Sigmoid colon (tissue), 7 donors: ENCODE measurements at places on chromosomes 2 and 18. TPM values are rescaled to one million over a fixed set of nuclear protein-coding genes. Genes with fewer than 3 reads are reported as not detected.

GRCh38 chr2:108215794-108216211, 24.0 kb upstream of the SULT1C3 start:
- no peak for DNase-seq

BOLL gene
- total RNA-seq: not detected

ALK gene
- 1.2 TPM for total RNA-seq

GRCh38 chr18:21110713-21111345, 784 bp downstream of the ROCK1 start:
- peak; percentile 74 for DNase-seq

GRCh38 chr2:40197121-40197520, 254.8 kb downstream of the SLC8A1 start:
- no peak for DNase-seq

GRCh38 chr18:62778976-62779869, 63.9 kb downstream of the PHLPP1 start:
- DNase-seq: no peak

DNA sequence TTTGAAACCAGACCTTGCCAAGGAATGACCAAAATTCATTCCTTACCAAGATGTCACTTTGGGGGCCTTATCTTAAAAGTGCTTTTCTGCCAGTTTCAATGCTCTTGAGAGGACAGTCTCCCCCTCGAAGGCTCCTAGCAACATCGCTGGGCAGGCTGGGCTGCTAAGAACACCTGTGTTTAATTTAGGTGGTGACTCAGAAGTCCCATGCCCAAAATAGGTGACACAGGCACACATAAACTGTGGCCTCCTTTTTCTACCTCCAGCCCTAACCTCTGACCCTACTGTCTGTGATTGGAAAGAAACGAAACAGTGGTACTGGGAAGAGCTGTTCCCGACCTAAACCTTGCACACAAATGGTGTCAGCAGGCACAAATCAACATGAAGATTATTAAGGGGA, 28.7 kb upstream of the ROCK2 start:
- no peak for DNase-seq

- no peak for DNase-seq
These were observed 90.8 kb upstream of the MGAT4A start for GRCh38 chr2:98821629-98822135.

- DNase-seq: peak; percentile 71
These were observed 1.4 kb upstream of the MARCO start for GRCh38 chr2:118940486-118941120.

GRCh38 chr2:236848501-236848900, 237.2 kb upstream of the COPS8 start:
- no peak for DNase-seq

NR4A2 gene
- 2.6 TPM for total RNA-seq

DNA sequence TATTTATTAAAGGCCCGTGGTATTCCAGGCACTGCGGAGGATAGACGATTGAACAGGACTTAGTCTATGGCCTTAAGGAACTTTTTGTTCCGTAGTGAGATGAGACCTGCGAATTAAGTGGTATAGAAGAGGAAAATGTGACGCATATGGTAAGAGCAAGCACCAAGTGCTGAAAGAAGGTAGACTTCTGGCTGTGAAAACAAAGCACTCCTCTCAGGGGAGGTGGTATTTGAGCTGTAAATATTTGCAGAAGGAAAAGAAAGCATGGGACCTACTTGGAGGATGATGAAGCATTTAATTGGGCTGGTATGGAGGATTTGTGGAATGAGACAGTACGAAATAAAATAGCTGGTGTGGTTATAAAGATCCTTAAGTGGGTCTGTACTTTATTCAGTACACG, 62.5 kb downstream of the GPR39 start:
- DNase-seq: no peak

- no peak for DNase-seq
These were observed 48.0 kb downstream of the GBX2 start for GRCh38 chr2:236120141-236120601.

- no peak for DNase-seq
These were observed 289.7 kb upstream of the PARD3B start for GRCh38 chr2:204255526-204255925.

TEKT4 gene
- total RNA-seq: not detected

DNA sequence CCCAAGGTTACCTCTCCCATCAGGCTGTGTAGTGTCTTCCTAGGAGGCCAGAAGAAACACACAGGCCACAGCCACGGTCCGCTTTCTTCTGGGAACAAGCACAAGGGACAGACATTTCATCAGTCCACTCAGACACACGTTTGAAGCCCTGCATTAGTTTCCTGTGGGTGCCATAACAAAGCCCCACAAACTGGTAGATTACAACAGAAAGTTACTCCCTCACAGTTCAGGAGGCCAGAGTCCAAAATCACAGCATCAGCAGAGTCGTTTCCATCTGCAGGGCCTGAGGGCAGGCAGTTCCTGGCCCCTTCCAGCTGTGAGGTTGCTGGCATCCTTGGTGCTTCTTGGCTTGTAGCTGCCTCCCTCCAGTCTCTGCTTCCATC, 8.8 kb upstream of the PRLH start:
- no peak for DNase-seq

GRCh38 chr2:18268400-18268799, 292.1 kb downstream of the RDH14 start:
- DNase-seq: no peak

CPO gene
- total RNA-seq: 1.1 TPM

- no peak for DNase-seq
These were observed 6.0 kb downstream of the MC2R start for GRCh38 chr18:13909141-13909940.

RPRM gene
- 35.7 TPM for total RNA-seq

- DNase-seq: no peak
These were observed 332.4 kb downstream of the IRS1 start for GRCh38 chr2:226467221-226467620.

DNA sequence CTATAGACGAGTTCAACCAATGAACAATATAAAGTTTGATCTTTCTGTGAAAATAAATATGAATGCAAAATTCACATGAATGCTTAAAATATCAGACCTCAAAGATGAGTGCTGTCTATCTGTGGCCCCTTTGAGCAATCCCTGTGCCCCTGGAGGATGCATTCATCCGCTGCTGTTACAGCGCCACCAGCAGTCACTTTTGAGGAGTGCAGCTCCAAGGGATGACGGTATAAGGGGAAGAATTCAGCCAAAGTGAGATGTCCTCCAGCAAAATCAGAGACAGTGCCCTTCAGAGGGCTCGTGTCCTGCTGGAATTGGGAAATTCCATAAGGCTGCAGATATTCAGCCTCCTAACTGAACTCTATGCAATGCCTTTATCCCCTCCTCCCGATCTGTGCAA, 12.0 kb upstream of the CHRNA1 start:
- no peak for DNase-seq

ITSN2 gene
- total RNA-seq: 56.0 TPM
